ENCODE measurements at places on chromosomes 2 and 18. TPM values are rescaled to one million over a fixed set of nuclear protein-coding genes. Genes with fewer than 3 reads are reported as not detected.
A peak's percentile ranks its signal among the peaks of the same experiment; 100 is the strongest.

The DUSP2 gene
- total RNA-seq, result 436 TPM

DNA sequence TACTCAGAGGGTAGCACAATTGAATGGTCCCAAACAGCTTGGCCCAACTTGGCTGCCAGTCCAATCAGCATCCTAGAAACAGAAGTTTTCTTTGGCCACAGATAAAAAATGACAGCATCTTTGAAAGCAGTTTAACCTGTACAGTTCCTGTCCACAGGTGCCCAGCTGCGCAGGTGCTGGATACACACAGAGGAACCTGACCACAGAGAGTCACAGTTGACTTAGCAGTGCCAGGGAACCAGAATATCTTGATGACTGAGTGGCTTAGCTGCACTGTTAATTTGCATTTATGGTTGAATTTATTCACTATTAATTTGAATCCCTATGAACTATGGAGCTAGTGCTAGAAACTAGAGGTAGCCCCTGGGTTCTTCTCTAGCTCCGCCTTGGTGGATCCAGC lies 93.7 kb downstream of the TPGS2 start:
- H3K27ac ChIP-seq, result no peak overlapping the region
- H3K36me3 ChIP-seq, result no peaks in the 10 kb centered on the region
- H3K4me3 ChIP-seq, result no peak overlapping the region
- no peaks in the 10 kb centered on the region for H3K27me3 ChIP-seq

DNA sequence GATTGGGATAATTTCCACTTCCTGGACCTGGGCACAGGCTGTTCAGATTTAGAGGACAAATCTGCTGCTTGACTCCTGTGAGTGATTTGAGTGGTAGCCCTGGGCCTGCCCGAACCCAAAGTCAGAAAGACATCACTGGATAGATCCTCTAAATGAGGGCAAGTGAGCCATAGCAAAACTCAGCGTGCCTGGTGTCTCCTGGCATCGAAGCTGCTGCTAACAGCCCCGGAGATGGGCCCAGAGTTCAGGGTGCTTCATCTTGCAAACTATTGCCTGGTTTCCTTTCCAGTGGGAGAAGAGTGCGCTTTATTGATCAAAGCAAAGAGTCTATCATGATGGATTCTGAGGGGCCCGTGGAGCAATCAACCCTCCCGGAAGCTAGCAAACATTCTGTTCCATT lies 153.1 kb upstream of the KLHL29 start:
- no peak overlapping the region for H3K27ac ChIP-seq
- H3K4me1 ChIP-seq, result no peaks in the 10 kb centered on the region
- no peak overlapping the region for H3K4me3 ChIP-seq
- peaks cover 2% of the 10 kb centered on the region for H3K27me3 ChIP-seq

The ZCCHC2 gene
- 52.8 TPM for total RNA-seq

DNA sequence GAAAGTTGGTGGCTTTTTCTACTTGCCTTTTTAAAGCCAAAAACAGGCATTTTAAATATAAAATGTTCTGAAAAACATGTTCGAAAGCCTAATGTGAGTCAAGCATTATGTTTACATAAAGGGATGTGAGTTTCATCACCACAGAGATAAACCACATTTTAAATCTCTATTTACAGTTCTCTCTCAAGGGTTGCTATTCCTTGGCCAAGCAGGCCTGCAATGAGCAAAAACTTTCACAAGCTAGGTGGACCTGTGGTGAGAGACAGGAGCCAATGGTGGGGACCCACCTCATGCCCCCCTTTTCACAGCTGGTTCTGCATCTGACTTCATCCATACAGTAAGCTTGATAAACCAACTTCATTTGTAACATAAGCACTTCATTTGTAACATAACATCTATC lies 65.1 kb downstream of the CUL3 start:
- peaks cover 45% of the 10 kb centered on the region for H3K4me1 ChIP-seq
- peak overlapping the region; percentile 50 for H3K27ac ChIP-seq
- H3K36me3 ChIP-seq, result peaks cover 7% of the 10 kb centered on the region
- no peak overlapping the region for H3K4me3 ChIP-seq

DNA sequence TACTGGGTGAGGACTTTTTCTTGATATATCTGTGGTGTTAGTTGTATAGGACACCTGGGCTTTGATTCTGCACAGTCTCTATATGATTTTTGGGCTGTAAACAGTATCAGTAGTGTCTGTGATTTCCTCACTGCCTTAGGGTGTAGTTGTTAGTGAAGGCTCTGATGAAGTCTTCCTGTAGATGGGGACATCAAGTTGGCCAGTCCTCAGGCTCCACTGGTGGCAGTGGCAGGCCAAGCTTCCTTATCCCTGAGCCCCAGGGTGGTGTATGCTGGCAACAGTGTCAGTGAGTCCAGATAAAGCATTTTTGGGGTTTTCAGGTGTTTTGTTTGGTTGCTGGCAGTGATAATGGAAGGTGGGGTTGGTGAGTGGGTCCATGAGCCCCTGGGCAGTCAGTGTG lies 961.4 kb downstream of the DSC3 start:
- H3K4me1 ChIP-seq, result no peaks in the 10 kb centered on the region
- no peak overlapping the region for H3K27ac ChIP-seq
- no peak for DNase-seq
- no peaks in the 10 kb centered on the region for H3K36me3 ChIP-seq

- no peaks in the 10 kb centered on the region for H3K4me1 ChIP-seq
- peaks cover 6% of the 10 kb centered on the region for H3K27me3 ChIP-seq
- H3K4me3 ChIP-seq, result no peak overlapping the region
- H3K36me3 ChIP-seq, result no peaks in the 10 kb centered on the region
- H3K27ac ChIP-seq, result no peak overlapping the region
Observed at GRCh38 chr2:235747001-235747785, 253.3 kb downstream of the AGAP1 start.
